ENCODE measurements at places on chromosomes 2 and 18.

DNA sequence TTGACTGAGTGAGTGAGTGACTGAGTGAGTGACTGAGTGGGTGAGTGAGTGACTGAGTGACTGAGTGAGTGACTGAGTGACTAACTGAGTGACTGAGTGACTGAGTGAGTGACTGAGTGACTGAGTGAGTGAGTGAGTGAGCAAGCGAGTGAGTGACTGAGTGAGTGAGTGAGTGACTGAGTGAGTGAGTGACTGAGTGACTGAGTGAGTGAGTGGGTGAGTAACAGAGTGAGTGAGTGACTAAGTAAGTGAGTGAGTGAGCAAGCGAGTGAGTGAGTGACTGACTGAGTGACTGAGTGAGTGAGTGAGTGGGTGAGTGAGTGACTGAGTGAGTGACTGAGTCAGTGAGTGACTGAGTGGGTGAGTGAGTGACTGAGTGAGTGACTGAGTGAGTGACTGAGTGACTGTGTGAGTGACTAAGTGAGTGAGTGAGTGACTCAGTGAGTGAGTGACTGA, 11.9 kb downstream of the MAL start:
- no peak for DNase-seq

- no peak for DNase-seq
Measured at GRCh38 chr2:61220768-61221167, 58.8 kb downstream of the C2orf74 start.

DNA sequence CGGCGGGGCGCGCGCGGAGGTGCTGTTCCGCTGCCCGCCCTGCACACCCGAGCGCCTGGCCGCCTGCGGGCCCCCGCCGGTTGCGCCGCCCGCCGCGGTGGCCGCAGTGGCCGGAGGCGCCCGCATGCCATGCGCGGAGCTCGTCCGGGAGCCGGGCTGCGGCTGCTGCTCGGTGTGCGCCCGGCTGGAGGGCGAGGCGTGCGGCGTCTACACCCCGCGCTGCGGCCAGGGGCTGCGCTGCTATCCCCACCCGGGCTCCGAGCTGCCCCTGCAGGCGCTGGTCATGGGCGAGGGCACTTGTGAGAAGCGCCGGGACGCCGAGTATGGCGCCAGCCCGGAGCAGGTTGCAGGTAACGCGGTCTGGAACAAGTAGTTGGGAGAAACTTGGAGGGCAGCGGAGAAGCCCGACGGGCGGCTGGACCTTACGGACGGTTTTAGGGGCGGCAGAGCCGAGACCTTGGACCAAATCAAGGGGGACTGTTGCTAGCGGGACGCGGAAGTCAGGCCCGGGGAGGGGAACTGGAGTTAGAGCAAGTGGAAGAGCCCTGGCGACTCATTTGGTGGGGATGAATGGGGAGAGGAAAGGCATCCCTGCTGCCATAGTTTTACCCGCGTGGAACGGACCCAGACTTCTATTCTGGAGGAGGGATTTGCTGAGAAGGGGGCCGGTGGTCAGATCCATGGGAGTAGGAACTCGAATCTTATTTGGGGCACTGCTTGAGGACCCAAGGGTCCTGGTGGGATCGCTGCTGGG, 573 bp downstream of the IGFBP2 start:
- no peak for DNase-seq

- DNase-seq = no peak
Measured at GRCh38 chr2:11122380-11122779, 32.9 kb upstream of the SLC66A3 start.

DNA sequence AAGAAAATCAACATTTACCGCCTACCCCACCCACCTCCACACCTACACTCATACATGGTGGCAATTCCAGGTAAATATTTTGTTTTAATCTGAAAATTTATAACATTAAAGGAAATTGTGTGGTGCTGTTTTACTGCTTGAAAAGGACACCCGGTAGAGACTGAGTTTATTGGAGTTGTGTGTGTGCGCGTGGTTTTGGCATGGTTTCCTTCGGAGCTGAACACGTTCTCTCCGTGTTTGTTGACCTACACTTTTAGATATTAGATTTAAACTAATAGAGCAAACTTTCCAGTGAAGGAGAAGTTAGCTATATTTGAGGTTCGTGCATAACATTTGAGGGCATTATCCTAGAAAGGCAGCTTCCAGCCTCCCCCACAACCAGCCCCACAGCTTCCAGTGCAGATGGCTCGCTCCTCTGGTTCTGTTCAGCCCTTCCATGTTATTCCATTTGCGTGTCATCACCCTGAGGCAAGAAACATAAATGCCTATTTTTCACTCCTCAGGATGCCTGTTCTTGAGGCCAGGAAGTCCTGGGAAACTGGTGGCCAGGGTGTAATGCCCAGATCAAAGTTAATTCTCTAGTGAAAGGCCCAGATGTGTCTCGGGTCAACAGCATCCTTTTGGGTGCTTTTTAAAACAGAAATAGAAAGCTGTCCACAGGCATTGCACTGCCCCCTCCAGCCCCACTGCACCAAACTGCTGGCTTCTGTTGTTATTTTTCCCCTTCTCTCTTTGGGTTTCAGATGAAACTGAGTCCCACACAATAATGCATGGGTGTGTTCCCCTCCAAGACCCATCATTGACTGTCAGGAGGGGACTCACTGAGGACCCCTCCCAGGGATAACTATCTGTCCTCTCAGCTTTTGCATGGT, 190.2 kb downstream of the SETBP1 start:
- DNase-seq = no peak

GRCh38 chr2:214801768-214802397, 7.6 kb downstream of the BARD1 start:
- DNase-seq = no peak
